Naive thymus-derived CD8-positive, alpha-beta T cell (primary cell): ENCODE measurements at places on chromosomes 5 and 9.

DNA sequence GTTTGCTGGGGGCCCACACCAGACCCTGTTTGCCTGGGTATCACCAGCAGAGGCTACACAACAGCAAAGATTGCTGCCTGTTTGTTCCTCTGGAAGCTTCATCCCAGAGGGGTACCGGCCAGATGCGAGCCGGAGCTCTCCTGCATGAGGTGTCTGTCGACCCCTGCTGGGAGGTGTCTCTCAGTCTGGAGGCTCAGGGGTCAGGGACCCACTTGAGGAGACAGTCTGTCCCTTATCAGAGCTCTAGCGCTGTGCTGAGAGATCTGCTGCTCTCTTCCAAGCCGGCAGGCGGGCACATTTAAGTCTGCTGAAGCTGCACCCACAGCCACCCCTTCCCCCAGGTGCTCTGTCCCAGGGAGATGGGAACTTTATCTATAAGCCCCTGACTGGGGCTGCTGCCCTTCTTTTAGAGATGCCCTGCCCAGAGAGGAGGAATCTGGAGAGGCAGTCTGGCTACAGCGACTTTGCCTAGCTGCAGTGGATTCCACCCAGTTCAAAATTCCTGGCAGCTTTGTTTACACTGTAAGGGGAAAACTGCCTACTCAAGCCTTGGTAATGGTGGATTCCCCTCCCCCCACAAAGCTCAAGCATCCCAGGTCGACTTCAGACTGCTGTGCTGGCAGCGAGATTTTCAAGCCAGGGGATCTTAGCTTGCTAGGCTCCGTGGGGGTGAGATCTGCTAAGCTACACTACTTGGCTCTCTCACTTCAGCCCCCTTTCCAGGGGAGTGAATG is 206.0 kb upstream of the TLX3 start:
- H3K27ac ChIP-seq = no peak overlapping the region
- H3K4me3 ChIP-seq = no peak overlapping the region
- no peaks in the 10 kb centered on the region for H3K4me1 ChIP-seq
- DNase-seq = no peak

- H3K27me3 ChIP-seq = peaks cover 72% of the 10 kb centered on the region
- H3K36me3 ChIP-seq = peaks cover 9% of the 10 kb centered on the region
- peaks cover 13% of the 10 kb centered on the region for H3K4me1 ChIP-seq
- H3K27ac ChIP-seq = no peak overlapping the region
Measured at GRCh38 chr5:3593771-3594509, 1.7 kb upstream of the IRX1 start.

GRCh38 chr5:137345396-137345795 is 153.7 kb downstream of the SPOCK1 start:
- H3K4me3 ChIP-seq = no peak overlapping the region
- H3K27me3 ChIP-seq = peaks cover 2% of the 10 kb centered on the region
- H3K4me1 ChIP-seq = no peaks in the 10 kb centered on the region
- no peak overlapping the region for H3K27ac ChIP-seq
- no peak for DNase-seq

- H3K4me3 ChIP-seq = no peak overlapping the region
- H3K27me3 ChIP-seq = peaks cover 19% of the 10 kb centered on the region
- H3K4me1 ChIP-seq = no peaks in the 10 kb centered on the region
- H3K36me3 ChIP-seq = no peaks in the 10 kb centered on the region
- no peak for DNase-seq
Measured at GRCh38 chr5:147439254-147439653, 70.6 kb downstream of the DPYSL3 start.

GRCh38 chr5:84301535-84301934 is 83.1 kb downstream of the EDIL3 start:
- DNase-seq = no peak
- no peak overlapping the region for H3K4me3 ChIP-seq
- H3K27ac ChIP-seq = no peak overlapping the region

- no peaks in the 10 kb centered on the region for H3K4me1 ChIP-seq
- H3K4me3 ChIP-seq = no peak overlapping the region
- no peak overlapping the region for H3K27ac ChIP-seq
- DNase-seq = no peak
- no peaks in the 10 kb centered on the region for H3K36me3 ChIP-seq
Measured at GRCh38 chr5:60148366-60148765, 254.8 kb upstream of the PDE4D start.

DNA sequence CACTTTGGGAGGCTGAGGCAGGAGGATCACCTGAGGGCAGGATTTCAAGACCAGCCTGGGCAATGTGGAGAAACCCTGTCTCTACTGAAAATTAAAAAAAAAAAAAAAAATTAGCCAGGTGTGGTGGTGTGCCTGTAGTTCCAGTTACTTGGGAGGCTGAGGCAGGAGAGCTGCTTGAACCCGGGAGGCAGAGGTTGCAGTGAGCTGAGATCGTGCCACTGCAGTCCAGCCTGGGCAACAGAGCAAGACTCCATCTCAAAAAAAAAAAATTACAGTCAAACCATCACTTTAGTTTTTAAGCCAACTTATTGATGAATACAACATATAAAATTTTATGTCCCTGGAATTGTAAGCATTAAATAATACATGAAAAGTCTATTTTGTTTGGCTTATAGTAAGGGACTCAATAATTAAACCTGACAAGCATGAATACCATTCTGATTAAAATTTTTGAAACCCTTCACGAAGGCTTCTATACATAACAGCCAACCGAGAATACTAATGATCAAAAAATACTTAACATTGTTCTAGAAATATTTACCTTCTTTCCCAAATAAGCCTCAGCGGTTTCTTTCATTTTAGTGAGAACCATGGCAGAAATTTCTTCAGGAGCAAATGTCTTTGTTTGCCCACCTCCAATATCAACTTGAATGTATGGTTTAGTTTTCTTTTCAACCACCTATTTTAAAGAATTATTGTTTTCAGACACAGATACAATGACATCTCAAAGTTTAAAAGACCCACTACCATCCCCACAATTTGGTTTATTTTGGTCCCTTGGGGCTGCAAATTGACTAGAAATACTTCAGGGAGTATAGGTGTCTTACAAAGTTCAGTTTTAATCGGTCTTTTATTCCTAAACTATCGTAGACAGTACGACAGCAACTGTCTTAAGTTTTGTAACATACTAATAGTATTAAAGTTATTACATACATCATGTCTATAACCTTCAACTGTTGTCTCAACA is 1.2 kb downstream of the HSPA5 start:
- DNase-seq = no peak
- H3K27ac ChIP-seq = peak overlapping the region; percentile 100
- no peaks in the 10 kb centered on the region for H3K27me3 ChIP-seq

DNA sequence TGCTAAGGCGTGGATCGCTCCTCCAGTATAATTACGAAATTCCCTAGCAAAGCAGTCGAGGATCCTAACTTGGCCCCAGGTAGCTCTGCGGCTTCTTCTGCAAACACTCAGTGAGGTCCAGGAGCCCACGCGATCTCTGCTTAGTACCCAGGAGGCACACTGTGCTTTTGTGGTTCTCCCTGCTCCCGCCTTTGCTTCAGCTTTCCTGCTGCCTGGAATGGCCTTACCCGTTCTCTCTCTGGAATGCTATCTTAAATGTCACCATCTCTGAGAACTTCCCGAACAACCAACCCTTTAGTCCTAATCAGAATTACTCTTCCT is 639 bp downstream of the INVS start:
- H3K4me1 ChIP-seq = peaks cover 46% of the 10 kb centered on the region
- no peaks in the 10 kb centered on the region for H3K36me3 ChIP-seq
- peak overlapping the region; percentile 99 for H3K27ac ChIP-seq
- DNase-seq = no peak
- H3K27me3 ChIP-seq = no peaks in the 10 kb centered on the region
- H3K4me3 ChIP-seq = peak overlapping the region; percentile 99

DNA sequence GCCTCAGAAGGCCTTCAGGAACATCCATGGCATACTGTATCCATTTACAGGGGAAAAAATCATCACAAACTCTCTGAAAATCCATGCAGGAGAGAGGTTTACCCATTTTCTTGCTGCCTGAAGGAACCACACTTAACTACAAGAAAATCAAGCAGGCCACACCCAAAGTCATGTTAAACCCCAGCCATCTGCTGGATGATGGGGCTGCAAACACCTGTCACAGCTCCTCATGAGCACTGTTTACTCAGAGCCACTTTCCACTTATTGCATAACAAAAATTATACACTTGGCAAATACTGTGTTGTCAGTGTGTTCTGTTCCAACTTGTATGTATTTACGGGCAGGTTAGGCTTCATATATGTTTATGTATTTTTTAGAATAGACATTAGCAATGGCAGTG is 35.8 kb downstream of the PPIC start:
- H3K27ac ChIP-seq = no peak overlapping the region
- DNase-seq = no peak
- H3K4me1 ChIP-seq = no peaks in the 10 kb centered on the region
- no peak overlapping the region for H3K4me3 ChIP-seq
- no peaks in the 10 kb centered on the region for H3K36me3 ChIP-seq

DNA sequence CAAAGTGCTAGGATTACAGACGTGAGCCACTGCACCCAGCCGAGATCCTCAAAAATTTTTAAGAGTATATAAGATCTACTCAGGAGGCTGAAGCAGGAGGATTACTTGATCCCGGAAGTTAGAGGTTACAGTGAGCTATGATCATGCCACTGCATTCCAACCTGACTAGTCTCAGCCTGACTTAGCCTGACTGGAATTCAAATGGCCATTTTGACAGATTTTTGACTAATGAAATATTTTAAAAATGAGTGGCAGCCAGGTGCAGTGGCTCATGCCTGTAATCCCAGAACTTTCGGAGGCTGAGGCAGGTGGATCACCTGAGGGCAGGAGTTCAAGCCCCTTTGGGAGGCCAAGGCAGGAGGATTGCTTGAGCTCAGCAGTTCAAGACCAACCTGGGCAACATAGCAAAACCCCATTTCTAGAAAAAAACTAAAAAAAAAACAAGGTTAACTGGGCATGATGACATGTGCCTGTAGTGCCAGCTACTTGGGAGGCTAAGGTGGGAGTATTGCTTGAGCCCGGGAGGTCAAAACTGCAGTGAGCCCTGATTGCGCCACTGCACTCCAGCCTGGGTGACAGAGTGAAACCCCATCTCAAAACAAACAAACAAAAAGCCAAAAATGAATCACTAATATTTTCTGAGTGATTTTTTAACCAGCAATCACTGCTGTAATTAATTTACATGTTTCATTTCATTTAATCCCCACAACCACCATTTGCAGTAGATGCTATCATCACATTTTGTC is 16.6 kb downstream of the ATOX1 start:
- no peak overlapping the region for H3K27ac ChIP-seq
- H3K36me3 ChIP-seq = peaks cover 4% of the 10 kb centered on the region
- no peak overlapping the region for H3K4me3 ChIP-seq

- no peak overlapping the region for H3K4me3 ChIP-seq
- H3K4me1 ChIP-seq = no peaks in the 10 kb centered on the region
- H3K27me3 ChIP-seq = peaks cover 8% of the 10 kb centered on the region
- no peak overlapping the region for H3K27ac ChIP-seq
- no peak for DNase-seq
Measured at GRCh38 chr5:87765009-87765408, 352.3 kb upstream of the CCNH start.

- H3K27me3 ChIP-seq = no peaks in the 10 kb centered on the region
- H3K27ac ChIP-seq = no peak overlapping the region
- H3K4me1 ChIP-seq = no peaks in the 10 kb centered on the region
- DNase-seq = no peak
Measured at GRCh38 chr5:82487131-82487530, 209.0 kb upstream of the RPS23 start.

GRCh38 chr5:33810491-33811120 is 81.2 kb downstream of the ADAMTS12 start:
- DNase-seq = no peak
- no peaks in the 10 kb centered on the region for H3K27me3 ChIP-seq
- no peak overlapping the region for H3K27ac ChIP-seq
- H3K36me3 ChIP-seq = no peaks in the 10 kb centered on the region

GRCh38 chr9:14322211-14323082 is 8.5 kb upstream of the NFIB start:
- no peaks in the 10 kb centered on the region for H3K36me3 ChIP-seq
- peaks cover 6% of the 10 kb centered on the region for H3K4me1 ChIP-seq
- peak overlapping the region; percentile 71 for H3K27ac ChIP-seq
- H3K4me3 ChIP-seq = peak overlapping the region; percentile 76
- H3K27me3 ChIP-seq = peaks cover 28% of the 10 kb centered on the region

- H3K4me3 ChIP-seq = no peak overlapping the region
- peaks cover 3% of the 10 kb centered on the region for H3K4me1 ChIP-seq
- no peak for DNase-seq
- H3K27me3 ChIP-seq = no peaks in the 10 kb centered on the region
- H3K36me3 ChIP-seq = no peaks in the 10 kb centered on the region
Measured at GRCh38 chr5:6849316-6850105, 136.3 kb downstream of the TENT4A start.

DNA sequence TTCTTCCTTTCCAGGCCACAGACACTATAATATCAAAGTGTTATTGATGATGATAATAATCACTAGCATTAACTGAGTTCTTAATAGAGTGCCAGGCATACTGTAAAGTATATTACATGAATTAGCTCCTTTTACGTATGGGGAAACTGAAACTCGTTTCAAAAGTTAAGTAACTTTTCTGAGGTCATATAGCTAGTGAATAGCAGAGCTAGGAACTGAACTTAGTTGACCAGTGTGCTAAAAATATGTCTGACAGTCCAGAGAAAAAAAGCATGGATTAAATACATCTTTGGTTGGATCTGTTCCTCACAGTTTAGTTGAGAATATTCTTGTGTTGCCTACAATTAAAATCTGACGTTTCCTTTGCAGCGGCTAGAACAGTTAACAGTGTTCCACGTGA is 18.4 kb upstream of the CATSPER3 start:
- H3K4me1 ChIP-seq = no peaks in the 10 kb centered on the region
- no peak overlapping the region for H3K27ac ChIP-seq

DNA sequence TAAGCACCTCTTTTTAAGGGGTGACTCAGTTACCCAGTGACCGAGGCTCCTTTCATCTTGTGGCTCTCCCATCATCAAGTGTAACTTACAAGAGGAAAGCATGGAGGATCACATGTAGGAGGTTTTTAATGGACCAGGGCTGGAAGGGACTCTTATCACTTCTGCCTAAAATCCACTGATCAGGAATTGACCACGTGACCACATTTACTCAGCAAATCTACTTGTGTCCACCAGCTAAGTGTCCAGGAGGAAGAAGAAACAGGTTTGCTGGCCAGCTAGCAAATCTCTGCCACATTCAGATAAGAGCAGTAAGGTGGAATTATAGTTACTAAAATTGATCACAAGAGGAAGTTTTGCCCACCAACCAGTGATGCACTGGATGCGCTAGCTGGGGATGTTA is 486.0 kb downstream of the ENC1 start:
- peaks cover 19% of the 10 kb centered on the region for H3K27me3 ChIP-seq
- H3K36me3 ChIP-seq = no peaks in the 10 kb centered on the region
- H3K4me3 ChIP-seq = no peak overlapping the region
- DNase-seq = no peak
- H3K4me1 ChIP-seq = no peaks in the 10 kb centered on the region

GRCh38 chr5:157212307-157212706 is 31.7 kb downstream of the ITK start:
- peaks cover 35% of the 10 kb centered on the region for H3K36me3 ChIP-seq
- no peak for DNase-seq
- no peaks in the 10 kb centered on the region for H3K27me3 ChIP-seq
- peak overlapping the region; percentile 88 for H3K27ac ChIP-seq
- peak overlapping the region; percentile 30 for H3K4me3 ChIP-seq
